T-helper 2 cell (primary cell): ENCODE measurements at places on chromosomes 6 and 20.

GRCh38 chr6:149846321-149846720, 17.8 kb downstream of the LRP11 start:
- no peak for DNase-seq

- DNase-seq: no peak
These were observed 45.6 kb upstream of the ALDH8A1 start for GRCh38 chr6:134995536-134995935.

GRCh38 chr20:38011696-38012095, 21.6 kb downstream of the TTI1 start:
- DNase-seq: no peak

DNA sequence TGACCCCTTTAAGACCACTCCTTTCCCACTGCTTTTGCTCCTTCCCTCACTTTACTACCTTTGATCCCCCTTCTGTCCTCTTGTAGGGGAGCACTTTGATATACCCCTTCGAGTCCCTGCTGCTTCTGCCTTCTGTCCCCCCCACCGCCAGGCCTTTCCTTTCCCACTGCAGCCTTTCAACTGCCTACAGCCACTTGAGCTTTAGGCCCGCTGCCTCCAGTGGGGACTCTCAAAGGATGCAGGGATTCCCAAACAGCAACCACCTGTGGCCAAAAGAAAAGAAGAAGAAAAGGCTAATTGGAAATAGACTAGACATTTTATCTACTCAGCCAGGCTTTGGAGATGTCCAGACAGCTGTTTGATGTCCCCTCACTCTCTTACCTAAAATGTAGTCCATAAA, 77.0 kb upstream of the DTNBP1 start:
- no peak for DNase-seq

DNA sequence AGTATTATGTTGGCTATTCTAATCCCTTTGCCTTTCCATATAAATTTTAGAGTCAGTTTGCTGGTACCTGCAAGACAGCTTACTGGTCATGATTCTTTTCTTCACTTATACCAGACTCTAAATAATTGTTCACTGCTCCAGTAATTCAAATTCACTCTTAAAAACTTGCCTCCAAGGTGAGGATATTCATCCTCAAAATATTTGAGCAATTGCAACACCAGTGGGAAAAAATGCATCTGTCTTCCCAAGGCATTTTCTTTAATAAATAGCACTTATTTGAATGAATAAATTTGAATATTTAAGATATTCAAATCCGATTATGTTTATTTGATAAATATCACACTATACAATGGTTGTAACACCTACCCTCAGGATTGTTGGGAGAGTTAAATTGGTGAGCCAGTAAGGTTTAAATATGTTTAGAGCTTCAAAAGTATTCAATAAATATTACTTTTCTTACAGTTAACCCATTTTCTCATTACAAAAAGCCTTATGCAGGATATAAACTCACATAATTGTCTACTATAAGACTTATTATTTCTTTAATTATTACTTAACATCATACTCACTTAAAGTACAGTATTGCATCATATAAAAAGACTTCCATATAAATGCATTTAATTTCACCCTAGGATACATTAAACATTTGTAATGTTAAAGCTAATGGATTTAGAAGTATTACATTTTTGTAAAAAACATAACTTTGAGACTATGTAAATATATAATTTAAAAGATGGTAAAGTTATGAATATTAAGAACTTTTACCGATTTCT, 285.6 kb downstream of the SAMD5 start:
- no peak for DNase-seq

- DNase-seq: no peak
These were observed 106.7 kb upstream of the GGTLC1 start for GRCh38 chr20:24095303-24095702.

DNA sequence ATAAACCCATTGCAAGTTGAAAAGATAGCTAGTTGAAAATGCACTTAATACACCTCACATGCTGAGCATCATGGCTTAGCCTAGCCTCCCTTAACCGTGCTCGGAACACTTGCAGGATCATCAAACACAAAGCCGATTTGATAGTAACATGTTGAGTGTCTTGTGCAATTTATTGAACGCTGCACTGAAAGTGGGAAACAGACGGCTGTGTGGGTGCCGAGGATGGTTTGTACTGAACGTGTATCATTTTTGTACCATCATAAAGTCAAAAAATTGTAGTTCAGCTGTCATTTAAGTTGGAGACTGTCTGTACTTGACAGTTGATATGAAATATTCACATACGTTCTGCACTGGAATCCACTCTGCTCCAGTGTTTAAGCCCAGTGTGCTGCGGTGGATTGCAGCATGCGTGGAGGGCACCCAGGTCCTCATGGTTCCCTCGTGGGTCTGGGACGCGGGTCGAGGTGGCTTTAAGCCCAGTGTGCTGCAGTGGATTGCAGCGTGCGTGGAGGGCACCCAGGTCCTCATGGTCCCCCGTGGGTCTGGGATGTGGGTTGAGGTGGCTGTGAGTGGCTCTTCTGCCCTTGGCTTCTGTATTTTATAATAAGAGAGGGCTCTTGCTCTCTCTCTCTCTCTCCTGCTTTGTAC, 77.0 kb downstream of the CDH4 start:
- DNase-seq: no peak

DNA sequence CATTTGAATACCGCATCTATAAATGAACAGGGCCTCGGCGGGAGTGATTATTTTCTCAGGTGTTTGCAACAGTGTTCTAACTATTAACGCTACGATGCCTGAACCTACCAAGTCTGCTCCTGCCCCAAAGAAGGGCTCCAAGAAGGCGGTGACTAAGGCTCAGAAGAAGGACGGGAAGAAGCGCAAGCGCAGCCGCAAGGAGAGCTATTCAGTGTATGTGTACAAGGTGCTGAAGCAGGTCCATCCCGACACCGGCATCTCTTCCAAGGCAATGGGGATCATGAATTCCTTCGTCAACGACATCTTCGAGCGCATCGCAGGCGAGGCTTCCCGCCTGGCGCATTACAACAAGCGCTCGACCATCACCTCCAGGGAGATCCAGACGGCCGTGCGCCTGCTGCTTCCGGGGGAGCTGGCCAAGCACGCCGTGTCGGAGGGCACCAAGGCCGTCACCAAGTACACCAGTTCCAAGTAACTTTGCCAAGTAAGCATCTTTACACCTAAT, 70.9 kb downstream of the HFE start:
- DNase-seq: peak; percentile 64

DNA sequence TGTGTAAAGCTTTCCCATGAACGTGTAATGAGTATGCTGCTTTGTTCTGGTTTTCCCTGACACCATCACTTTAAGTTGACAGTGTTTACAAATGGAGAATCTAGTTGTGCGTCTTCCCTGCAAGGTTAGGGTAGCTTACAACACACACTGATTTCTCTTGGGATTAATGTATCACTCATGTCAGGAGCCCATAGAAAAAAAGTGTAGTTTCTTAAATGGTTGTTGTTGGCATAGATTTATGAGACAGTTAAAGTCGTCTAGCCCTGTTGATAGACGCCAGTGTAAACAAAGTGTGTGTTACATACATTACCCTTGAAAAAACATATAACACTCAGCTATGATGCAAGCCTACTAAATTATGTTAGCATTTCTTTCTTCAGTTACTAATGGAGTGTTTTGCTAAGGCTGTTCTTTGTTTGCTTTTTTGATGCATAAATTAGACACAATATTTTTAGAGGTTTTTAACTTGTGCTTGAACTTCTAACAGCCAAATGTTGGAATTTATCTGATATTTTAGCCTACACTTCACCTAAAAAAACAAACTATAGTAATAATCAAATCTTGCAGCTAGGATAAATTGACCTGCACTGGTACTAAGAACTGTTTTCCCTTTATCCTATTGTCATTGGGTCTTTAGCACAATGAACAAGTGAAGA, 88.6 kb downstream of the RNF217 start:
- no peak for DNase-seq

- DNase-seq: no peak
These were observed 2.7 kb downstream of the TGIF2 start for GRCh38 chr20:36576081-36576445.

- DNase-seq: no peak
These were observed 268.9 kb upstream of the HSF2 start for GRCh38 chr6:122130518-122130917.

DNA sequence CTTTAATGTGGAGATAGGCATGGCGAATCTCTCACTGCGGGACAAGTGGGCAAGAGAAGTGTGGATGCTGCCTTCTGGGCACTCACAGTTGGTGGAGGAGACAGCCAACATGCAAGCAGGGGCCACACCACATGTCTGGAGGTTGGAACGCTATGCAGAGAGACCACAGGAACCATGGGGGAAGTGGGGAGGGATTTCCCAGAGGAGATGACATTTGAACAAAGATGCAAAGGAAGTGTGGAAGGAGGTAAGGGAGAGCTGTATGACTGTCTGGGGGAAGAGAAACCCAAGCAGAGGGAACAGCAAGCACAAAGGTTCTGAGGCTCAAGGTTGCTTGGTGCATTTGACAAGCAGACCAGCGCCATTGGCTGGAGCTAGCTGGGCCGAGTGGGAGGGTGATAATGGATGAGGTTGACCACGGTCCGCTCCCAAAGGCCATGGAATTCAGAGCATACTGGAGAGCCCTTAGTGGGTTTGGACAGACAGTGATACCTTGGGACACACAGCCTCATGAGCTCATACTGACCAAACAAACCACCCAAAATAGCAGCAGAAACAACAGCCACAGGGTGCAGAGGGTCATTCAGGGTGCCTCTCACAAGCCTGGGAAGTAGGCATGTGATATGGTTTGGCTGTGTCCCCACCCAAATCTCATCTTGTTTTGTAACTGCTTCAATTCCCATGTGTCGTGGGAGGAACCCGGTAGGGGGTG, 7.6 kb upstream of the FAM110A start:
- DNase-seq: no peak

DNA sequence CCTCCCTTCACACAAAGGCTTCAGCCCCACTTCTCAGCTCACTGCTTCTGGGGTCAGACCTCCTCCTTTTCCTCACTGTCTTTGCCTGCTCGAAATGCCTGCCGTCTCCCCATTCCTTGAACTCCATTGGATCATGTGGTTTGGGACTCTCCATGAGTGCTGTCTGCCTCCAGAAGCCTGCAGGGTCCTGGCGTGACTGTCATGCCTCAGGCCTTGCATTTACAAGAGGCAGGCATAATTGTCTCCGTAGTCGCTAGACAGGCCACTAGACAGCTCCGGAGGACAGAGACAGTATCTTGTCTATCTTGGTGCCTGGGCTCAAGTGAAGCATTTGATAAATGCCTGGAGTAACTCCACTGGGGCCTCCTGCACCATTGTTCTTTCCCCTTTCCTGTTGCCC, 15.3 kb downstream of the PNLDC1 start:
- no peak for DNase-seq

DNA sequence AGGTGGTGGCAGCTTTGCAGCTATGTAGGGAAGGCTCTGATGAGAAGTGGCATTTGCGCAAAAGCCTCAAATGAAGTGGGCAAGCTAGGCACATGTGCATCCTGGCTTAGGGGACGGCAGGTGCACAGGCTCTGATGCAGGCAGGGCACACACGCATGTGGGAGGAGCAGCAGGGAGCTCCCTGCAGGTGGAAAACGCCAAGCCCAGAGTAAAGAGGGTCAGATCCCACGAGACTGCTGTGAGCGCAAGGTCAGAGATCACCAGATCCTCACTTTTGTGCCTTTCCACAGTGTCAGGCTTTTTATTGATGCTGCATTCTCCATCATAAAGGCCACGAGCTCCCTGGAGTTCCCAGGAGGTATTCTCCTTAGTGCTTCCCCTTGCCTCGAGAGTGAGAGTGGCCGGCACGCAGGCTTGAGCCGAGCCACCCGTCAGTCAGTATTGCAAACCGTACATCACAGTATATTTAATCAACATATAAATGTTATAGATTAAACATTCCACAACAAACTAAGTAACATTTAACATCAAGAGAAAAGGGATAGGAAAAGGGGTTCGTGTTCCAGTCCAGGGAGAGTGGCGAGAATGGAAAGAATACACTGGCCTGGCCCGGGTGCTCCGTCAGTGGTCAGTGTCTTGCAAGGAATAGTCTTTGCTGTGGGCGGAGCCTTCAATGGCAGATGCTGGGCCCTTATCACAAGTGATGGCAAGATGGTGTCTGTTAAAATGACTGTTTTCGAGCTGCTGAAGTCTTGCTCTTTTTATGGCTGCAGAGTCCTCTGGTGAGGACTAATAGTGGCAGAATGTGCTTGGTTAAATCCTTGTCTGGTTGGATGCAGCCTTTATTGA, 109.4 kb downstream of the SYNDIG1 start:
- no peak for DNase-seq

DNA sequence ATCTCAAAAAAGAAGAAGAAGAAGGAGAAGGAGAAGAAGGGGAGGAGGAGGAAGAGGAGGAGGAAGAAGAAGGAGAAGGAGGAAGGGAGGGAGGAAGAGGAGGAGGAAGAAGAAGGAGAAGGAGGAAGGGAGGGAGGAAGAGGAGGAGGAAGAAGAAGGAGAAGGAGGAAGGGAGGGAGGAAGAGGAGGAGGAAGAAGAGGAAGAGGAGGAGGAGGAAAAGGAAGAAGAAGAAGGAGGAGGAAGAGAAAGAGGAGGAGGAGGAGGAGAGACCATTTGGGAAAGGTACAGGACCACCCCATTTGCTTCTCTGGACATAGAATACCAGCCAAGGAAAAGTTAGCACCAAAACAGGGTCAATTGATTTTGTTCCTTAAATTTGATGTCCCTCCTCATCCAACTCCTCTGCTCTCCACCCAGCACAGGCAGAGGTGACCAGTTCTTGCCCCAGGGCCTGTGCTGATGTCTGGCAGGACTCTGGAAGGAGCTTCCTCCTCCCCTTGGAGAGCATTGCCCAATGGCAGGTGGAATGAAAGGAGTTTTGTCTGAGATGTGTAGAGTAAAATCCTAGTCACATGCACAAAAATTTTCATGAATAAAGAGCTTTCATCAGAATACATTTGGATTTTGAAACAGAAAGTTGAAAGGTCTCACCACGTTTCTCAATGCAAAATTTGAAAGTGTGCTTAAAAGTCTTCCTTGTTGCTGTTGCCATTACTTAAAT, 182.9 kb downstream of the LY86 start:
- DNase-seq: no peak

- no peak for DNase-seq
These were observed 129.1 kb downstream of the PACRG start for GRCh38 chr6:162856885-162857284.

- DNase-seq: no peak
These were observed 520 bp upstream of the RIPOR3 start for GRCh38 chr20:50691573-50692551.

- DNase-seq: no peak
These were observed 269.8 kb downstream of the CDC5L start for GRCh38 chr6:44657206-44657819.

- DNase-seq: no peak
These were observed 13.2 kb downstream of the MMP24OS start for GRCh38 chr20:35264755-35265154.

DNA sequence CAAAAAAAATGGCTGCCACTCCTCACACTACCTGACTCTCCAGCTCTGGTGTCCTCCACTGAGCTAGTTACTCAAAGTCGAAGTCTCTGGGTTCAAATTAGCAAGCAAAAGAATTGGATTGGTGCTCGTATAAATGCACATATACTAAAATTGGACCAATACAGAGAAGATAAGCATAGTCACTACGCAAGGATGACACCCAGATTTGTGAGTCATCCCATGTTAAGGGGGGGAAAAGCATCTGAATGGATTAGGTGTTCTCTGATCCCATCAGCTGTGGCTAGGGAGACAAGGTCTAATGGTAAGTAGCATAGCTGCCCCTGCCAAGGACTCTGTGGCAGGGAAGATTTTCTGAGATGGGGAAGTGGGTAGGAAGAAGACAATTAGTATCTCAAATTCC, 18.3 kb upstream of the AMD1 start:
- DNase-seq: no peak
